ENCODE measurements at places on chromosomes 3 and 15. TPM values are rescaled to one million over a fixed set of nuclear protein-coding genes. Genes with fewer than 3 reads are reported as not detected.

- no peak for DNase-seq
Observed at GRCh38 chr15:65998486-65998885, 129.2 kb downstream of the RAB11A start.

- DNase-seq = no peak
Observed at GRCh38 chr3:57910990-57911389, 97.2 kb upstream of the FLNB start.

DNA sequence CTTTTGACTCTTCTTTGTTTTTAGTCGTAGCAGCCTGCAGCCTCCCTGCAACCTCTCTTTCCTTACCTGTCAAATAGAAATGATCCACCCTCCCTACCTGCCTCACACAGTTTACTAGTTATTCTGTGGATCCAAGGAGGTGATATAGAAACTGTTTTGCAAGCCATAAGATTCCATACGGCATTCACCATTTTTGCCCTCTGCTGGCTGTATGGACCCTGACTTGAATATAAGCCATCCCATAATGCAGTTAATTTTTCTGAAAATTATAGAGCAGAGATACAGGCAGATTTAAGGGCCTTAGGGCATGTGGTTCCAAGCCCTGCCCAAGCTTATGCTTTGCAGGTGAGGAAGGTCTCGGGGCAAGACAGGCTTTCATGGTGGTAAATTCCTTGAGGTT is 63.8 kb downstream of the CPN2 start:
- no peak for DNase-seq

DNA sequence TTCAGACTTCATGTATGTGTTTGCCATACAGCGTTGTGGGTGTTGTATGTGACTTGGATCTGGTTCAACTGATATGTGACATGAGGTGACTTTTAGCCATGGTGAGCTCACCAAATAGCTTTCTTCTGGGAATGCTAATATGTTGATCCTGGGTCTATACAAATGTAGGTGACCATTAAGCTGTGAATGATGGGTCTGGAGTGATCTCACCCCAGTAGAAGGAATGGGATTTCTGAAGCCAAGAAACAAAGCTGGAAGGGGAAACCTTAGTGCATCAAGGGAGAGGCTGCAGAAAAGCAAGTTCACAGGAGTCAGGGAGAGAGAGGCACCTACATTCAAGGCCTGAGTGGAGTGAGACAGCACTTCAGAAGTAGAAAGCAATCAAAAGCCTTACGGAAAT is 421.0 kb upstream of the THRB start:
- no peak for DNase-seq

GRCh38 chr3:136703429-136703828 is 48.7 kb downstream of the STAG1 start:
- no peak for DNase-seq

- DNase-seq = no peak
Observed at GRCh38 chr3:126465928-126466544, 9.7 kb downstream of the ZXDC start.

- no peak for DNase-seq
Observed at GRCh38 chr15:66848686-66849392, 146.8 kb downstream of the SMAD6 start.

DNA sequence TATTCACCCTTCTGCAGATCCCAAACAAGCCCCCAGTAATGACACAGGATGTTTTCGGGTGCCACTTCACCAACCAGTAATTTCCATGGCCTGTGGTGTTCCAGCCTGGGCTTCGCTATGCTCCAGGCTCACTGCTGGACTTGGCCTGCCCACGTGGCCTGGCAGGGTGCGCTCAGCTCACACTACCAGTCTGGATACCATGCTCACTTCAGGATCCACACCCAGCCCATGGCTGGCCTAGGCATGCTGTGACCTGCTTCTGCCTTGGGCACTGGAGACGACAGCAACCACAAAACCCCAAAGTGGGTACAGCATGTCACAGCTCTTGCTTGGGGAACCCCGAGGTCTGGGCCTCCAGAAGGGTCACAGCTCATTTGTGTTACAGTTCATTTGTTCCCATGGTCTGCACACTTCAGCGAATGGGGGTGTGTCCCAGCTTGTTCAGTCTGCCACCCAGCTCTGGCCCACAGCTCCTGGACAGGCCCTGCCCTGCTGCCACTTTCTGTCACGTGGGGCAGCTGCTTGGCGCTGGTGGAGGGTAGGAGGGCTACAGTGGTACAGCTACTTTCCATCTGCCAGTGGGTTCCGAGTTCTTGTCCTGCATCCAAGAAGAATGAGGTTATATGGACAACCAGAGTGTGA is 650.8 kb downstream of the MCTP2 start:
- no peak for DNase-seq

GRCh38 chr15:67833710-67834511 is 5.9 kb downstream of the RNU6-1 start:
- no peak for DNase-seq

DNA sequence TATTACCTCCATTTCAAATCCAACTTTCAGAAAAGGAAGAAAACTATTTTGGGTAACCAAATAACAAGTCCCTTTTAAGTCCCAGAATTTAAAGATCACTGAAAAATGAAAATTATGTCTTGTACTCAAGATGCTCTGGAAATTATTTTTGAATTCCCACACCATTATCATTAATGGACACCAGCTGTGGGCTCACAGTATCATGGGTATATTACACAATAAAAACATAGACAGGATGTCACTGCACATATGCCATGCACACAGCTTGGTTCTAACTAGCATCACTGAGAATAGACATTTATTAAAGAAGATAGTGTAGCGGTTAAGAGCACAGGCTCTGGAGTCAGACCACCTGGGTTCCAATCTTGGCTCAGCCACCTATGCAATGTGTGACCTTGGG is 130.4 kb downstream of the FRMD5 start:
- DNase-seq = no peak

- DNase-seq = no peak
Observed at GRCh38 chr3:194458131-194458530, 28.7 kb downstream of the ATP13A3 start.

- no peak for DNase-seq
Observed at GRCh38 chr3:122767540-122768372, 25.9 kb downstream of the HSPBAP1 start.

DNA sequence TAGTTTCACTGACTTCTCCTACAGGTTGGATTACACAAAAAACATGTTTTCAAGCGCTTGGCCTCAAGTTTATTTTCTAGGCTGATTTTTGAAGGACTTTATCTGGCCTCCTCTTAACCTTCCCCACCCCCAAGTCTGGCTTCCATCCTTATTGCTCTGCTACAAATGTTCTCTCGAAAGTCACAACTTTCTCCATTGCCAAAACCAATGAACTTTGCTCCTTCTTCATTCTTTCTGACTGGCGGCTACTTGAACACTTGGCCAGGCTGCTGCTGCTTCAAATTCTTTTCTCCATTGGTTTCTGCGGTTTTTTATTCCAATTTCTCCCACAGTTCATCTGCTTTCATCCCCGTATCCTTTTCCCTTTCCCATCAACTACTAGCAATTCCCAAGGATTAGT is 106.6 kb downstream of the TOP2B start:
- no peak for DNase-seq

DNA sequence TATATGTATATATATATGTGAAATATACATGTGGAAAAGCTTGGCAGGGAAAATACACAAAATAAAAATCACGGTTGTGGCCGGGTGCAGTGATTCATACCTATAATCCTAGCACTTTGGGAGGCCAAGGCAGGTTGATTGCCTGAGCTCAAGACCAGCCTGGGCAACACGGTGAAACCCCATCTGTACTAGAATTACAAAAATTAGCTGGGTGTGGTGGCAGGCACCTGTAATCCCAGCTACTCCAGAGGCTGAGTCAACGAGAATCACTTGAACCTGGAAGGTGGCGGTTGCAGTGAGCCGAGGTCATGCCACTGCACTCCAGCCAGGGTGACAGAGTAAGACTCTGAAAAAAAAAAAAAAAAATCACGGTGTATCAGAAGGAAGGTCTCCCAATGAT is 20.8 kb upstream of the ARHGEF3 start:
- DNase-seq = no peak

- no peak for DNase-seq
Observed at GRCh38 chr15:27250223-27250622, 279.2 kb downstream of the GABRG3 start.

DNA sequence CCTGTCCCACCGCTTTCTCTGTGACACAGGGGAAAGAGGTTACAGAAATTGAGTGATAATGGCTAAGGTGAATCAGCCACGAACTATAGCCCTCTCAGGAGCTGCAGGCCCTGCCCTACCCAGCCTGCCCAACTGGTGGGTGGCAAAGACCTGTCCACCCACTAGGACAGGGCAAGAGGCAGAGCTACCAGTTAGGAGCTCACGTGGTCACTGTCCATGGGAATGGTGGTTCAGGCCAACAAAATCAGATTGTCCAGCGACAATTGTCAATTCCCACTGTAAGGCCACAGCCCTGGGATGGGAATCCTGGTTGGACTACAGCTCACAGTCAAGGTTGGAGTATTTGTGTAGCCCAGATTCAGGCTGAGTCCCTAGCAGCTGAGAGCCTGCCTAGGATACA is 75.0 kb downstream of the PPCDC start:
- no peak for DNase-seq

- DNase-seq = no peak
Observed at GRCh38 chr3:139396707-139397106, 7.3 kb upstream of the COPB2 start.

- no peak for DNase-seq
Observed at GRCh38 chr15:81184188-81184587, 12.5 kb upstream of the IL16 start.

GRCh38 chr3:128550471-128551126 is 57.6 kb upstream of the GATA2 start:
- DNase-seq = no peak

GRCh38 chr15:30030345-30030744 is 52.4 kb upstream of the GOLGA8J start:
- no peak for DNase-seq

DNA sequence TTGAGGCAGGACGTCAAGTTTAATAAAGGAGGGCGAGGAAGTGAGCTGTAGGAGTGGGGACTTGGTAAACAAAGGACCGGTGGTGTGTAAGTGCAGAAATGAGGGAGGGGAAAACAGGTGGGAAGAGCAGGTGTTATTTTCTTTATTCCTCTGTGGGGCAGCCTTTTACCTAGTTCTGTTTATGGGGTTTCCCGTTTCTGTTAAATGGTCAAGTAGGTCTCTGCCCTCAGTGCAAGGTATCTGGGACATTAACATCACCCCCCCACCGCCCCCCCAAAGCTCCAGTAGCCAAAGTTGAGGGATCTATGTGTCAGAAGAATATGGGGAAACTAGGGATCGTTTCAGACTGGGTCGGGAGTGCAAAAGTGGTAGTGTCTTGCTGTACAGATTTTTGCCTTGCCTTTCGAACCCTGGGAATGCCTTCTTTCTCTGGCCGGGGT is 893 bp downstream of the MGA start:
- DNase-seq = no peak

DNA sequence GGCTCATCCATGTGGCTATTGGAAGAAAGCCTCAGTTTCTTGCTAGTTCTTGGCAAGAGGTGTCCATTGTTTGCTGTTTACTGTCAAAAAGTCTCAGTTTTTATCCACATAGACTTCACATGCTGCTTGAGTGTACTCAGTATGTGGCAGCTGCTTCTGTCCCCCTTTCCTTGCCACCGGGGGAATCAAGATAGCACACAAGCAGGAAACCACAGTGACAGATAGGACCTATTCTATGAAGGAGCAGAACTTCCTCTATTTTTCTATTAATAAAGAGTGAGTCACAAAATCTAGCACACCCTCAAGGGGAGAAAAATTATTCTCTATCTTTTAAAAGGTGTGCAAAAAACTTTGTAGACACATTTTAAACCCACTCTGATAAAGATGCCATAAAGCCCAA is 121.4 kb upstream of the GMNC start:
- DNase-seq = no peak

DNA sequence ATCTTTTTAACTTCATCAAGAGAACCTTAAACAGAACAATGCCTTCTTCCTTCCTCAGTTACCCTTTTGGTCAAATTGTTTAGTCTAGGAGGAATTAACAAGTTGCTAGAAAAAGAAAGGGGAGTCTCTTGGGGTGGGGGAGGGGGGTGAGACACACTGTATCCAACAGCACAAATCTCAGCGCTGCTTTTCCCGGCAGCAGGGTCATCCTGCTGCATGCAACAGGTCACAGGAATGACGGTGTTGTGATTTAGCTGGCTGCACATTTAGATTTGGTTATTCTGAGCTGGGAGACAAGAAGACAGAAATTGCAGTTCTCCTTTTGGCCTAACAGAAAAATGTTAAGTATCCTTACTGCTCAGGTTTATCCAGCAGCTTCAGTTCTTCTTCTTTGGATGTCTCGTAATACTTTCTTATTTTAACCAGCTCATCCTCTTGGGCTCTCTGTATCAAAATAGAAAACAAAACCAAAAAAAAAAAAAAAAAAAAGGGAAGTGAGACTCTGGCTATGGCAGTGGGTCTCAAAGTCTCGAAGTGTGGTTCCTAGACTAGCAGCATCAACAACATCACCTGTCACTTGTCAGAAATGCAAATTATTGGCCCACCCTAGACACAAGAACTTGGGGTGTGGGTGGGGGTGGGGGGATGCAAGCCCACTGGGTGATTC is 190.5 kb downstream of the GREM1 start:
- no peak for DNase-seq

- no peak for DNase-seq
Observed at GRCh38 chr3:61563313-61564271, 2.2 kb downstream of the PTPRG start.

The ZMYND10 gene
- 3.7 TPM for total RNA-seq

The DCBLD2 gene
- total RNA-seq = 31.4 TPM

The RETNLB gene
- not detected for total RNA-seq

The CHAC1 gene
- total RNA-seq = 2.9 TPM

The PPM1L gene
- total RNA-seq = 63.2 TPM

The FAM3D gene
- not detected for total RNA-seq

The PPP2R3A gene
- total RNA-seq = 36.3 TPM

The ZNF80 gene
- not detected for total RNA-seq

The RBP2 gene
- total RNA-seq = not detected

The SPINK8 gene
- total RNA-seq = not detected

The PIAS1 gene
- total RNA-seq = 18.8 TPM

The CRTAP gene
- total RNA-seq = 9.8 TPM

Measured in frontal cortex (tissue), 4 donors.